ENCODE measurements at places on chromosomes 13 and 19. TPM values are rescaled to one million over a fixed set of nuclear protein-coding genes. Genes with fewer than 3 reads are reported as not detected.

- peak; percentile 8 for DNase-seq
These were observed 199.6 kb upstream of the IRS2 start for GRCh38 chr13:109985871-109986450.

DNA sequence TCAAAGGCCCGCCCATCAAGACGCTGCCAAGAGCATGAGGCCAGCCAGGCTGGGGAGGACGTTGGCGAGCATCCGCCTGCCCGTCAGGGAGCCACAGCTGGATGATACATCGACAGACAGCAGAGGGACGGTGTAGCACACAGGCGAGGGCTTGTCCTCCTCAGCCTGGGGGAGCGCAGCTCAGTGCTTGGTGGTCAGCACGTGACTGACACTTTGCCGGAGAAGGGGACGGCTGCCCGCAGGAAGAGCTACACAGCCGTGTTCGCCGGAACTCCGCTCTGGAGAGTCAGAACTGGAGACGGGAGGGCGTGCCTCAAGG lies 34.1 kb downstream of the CSNK1G2 start:
- no peak for DNase-seq

LSR gene
- total RNA-seq: 85.7 TPM

ZNF442 gene
- 3.0 TPM for total RNA-seq

PRR12 gene
- 23.9 TPM for total RNA-seq
